Dermis blood vessel endothelial cell (primary cell): ENCODE measurements at places on chromosomes 1 and 21. TPM values are rescaled to one million over a fixed set of nuclear protein-coding genes. Genes with fewer than 3 reads are reported as not detected.

The AGRN gene
- 102 and 117 TPM in 2 replicates for total RNA-seq

GRCh38 chr1:112508278-112509004, at the start of gene WNT2B:
WNT2B (plus strand) TSS chr1:112508965; CDS start chr1:112509263, 298 bp downstream.
- peak; percentile 26 for DNase-seq

- no peak for DNase-seq
These were observed 99.1 kb downstream of the PTPN14 start for GRCh38 chr1:214452152-214452784.

GRCh38 chr21:45594721-45595489, 48.6 kb upstream of the PCBP3 start:
- DNase-seq, result no peak

DNA sequence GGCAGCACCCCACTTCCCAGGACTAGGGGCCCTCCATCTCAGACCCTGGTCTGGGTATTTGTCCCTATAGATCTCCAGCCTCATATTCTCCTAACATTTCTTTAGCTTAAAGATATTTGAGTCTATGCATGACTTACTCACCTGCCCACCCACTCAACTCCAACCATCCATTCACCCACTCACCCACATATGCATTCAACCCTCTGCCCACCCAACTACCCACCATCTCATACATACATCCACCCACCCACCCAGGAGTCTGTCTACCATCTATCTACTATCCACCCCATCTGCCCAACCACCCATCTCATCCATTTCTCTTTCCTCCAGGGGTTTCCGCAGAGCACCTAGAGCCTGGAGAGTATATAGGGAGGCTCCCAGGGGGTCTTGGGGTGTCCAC, 42.7 kb downstream of the FAAH start:
- no peak for DNase-seq
